ENCODE measurements at places on chromosomes 2 and 18.

- DNase-seq: no peak
Observed at GRCh38 chr18:56089612-56090258, 501.7 kb upstream of the TCF4 start.

DNA sequence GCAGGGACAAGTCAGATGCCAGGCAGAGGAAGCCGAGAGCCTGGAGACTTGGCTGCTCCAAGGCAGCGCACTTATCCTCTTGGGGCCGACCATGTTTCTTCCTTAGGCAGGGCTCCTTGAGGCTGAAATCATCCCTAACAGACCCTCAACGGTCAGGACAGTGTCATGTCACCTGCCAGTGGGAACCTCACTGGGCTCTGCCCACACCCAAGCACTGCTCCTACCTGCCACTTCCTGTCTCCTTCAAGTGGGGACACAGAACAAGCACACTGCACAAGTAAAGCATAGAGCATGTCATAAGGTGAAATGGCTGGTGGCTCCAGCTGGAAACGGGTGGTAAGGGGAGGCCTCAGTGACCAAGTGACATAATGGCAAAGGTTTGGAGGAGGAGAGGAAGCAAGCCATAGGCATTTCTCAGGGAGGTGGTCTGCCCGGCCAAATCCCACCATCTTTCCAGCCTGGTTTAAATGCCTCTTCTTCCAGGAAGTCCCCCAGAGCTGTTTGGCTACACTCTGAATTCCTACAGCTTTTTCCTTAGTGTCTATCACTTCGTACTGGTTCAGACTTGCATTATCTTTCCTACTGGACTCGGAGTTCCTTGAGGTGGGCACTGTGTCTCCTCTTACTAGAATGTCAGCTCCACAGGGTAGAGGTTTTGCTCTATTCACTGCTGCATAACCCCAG lies 7.3 kb upstream of the ATOH8 start:
- DNase-seq: no peak

DNA sequence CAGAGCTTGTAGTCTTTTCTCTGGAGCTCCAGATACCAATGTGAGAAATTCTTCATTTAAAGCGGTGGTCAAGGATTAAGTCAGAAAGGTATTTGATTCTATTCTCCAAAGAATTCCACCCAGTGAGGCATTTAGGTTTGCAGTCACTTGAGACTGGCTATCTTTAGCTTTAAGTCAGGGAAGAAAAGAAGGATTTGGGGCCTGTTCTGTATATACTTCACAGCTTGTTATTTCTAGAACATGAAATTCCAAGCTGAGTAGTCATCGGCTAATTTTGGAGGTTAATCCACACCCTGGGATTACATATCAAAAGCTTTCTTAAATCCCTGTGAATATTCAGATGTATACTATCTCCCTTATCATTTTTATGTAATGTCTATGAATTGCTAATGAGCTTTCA lies 39.4 kb downstream of the MYOM1 start:
- no peak for DNase-seq

DNA sequence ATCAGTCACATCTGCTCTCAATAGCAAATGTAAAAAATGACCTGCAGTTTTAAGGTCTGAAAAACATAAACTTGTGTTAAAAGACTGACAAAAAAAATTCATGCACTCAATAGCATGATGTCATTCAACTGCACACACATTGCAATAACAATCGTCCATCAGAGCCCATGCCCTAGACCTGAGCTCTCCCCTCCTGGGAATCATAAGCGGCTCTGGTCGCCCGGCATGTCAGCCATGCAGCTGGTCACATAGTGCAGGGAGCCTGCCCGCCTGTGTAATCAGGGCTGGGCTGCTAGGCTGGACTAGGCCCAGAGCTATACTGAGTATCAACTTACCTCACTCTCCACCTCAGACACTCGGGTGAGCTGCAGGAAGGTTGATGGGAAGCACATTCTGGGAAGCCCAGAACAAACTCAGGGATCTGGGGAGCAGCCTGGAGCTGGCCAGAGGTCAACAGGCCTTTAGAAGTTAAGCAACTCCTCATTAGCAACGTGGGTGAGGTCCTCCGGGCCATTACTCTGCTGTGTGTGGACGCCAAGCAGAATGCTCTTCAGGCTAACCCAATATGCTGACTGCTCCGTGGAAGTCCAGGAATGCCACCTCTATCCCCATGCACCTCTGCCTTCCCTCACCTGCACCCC lies 165.5 kb downstream of the TTC32 start:
- DNase-seq: no peak

- peak; percentile 41 for DNase-seq
Observed at GRCh38 chr18:49041435-49042245, 90.9 kb upstream of the SMAD7 start.

DNA sequence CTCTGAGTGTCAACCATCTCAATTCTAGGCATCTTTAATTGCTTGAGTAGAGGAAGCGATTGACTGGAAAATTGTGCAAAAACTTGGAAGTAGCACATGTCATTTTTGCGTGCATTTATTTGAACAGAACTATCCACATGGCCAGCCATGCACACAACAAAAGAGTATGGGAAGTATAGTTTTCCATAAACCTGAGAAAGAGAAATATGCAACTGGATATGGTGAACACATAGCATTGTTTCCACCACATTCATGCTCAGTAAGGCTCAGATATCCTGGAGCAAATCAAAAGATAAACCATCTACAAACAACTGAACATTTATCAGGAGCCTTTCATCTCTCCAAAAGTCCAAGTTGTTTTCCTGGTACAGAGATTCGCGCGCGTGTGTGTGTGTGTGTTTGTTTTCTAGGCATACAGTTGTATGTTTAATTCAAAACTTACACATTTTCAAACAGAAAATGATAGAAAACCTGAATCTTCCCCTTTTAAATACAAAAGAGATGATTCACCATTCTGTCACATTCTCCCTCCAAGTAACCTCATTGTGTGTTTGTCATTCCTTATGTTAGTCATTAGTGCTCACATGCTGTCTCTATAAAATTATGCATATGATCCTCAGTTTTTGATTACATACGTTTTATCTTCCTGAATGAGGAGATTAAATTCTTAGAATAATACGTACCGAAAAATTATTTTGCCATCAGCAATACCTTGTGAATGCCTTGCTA lies 780.4 kb upstream of the NRXN1 start:
- DNase-seq: no peak

Data from CD4-positive, alpha-beta T cell treated with Interleukin-1 beta for 1 hour (primary cell).